Omental fat pad (tissue), 4 donors: ENCODE measurements at places on chromosomes 5 and 9.
A peak's percentile ranks its signal among the peaks of the same experiment; 100 is the strongest.

- DNase-seq, result no peak
These were observed 135.4 kb downstream of the WDR41 start for GRCh38 chr5:77356740-77357139.

- DNase-seq, result no peak
These were observed 18.2 kb downstream of the RIOK2 start for GRCh38 chr5:97164846-97165245.

DNA sequence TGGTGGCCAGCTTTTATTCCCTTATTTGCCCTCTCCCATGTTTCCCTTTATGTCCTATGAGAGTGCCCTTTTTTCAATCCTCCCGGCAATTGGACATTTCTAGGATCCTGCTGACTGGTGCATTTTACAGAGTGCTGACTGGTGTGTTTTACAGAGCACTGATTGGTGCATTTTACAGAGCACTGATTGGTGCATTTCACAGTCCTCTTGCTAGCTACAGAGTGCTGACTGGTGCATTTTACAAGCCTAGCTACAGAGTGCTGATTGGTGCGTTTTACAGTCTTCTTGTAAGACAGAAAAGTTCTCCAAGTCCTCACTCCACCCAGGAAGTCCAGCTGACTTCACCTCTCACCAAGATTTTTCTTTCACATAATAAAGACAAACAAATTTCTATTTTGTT lies 15.4 kb upstream of the FANCC start:
- DNase-seq, result no peak

GRCh38 chr9:36029765-36030528 lies 6.8 kb upstream of the RECK start:
- no peak for DNase-seq

DNA sequence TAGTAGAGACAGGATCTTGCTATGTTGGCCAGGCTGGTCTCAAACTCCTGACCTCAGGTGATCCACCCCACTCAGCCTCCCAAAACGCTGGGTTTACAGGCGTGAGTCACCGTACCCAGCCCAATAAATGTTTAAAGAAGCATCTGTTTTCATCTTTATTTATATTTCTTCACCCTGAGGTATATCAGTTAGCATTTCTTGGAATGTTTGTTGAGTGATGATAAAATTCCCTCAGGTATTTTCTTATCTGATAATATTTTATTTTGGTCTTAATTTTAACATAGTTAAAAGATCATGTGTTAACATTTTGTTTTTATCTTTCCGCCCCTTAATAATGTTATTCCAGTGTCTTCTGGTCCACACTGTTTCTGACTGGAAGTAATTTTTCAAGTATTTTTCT lies 839.6 kb upstream of the CDH10 start:
- DNase-seq, result no peak

- no peak for DNase-seq
These were observed 116.5 kb upstream of the FBXL7 start for GRCh38 chr5:15383469-15383868.

DNA sequence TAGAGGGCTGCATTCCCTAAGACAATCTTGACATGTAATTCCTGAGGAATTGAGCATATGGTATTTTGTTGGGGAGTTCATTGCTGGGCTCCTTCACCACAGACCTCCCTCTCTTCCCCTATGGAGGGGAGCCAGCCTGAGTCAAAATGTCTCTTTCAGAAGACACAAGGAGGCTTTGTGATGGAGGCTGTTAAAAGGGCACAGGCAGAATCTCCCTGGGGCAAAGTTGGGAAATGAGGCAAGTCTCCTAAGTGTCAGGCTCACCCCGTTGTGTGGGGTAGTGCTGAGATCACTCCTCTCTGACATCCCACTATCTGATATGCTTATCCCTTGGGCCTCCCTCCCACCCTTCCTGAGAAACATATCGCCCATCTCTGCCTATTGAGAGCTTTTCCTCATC lies 30.6 kb downstream of the GFRA3 start:
- no peak for DNase-seq

DNA sequence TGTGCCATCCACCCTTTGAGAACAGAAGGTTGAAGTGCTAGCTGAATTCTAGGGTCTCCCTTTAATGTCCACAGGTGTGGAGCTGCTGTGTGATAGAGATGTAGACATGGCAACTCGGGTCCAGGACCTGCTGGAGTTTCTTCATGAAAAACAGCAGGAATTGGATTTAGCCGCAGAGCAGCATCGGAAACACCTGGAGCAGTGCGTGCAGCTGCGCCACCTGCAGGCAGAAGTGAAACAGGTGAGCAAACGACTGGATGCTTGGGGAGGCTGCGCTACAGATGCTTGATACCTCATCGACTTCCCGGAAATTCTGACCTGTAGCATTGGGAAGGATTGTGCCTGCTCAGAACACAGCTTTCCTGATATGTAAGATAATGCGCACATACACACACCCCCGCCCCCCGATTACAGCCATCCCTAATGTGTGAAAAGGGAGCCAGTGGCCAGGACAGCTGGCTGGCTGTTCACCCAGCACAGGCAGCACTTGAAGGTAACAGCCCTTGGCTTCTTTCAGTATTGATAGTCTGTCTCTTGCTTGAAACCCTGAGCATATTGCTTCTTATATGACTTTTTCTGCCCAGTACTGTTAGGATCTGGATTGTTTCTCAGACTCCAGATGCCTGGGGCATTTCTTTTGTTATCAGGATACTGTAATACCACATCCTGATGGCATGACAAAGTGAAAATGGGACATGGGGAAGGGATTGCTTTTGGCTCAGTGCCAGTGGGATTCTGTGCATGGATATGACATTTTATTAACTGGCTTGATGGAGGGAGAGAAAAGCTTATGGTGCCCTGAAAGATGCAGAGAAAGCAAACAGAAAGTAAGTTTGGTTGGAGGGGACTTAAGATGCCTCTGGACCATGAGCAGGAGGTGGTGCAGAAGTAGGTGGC lies 216.8 kb upstream of the OTULINL start:
- DNase-seq, result no peak

- DNase-seq, result no peak
These were observed 395.0 kb downstream of the MLLT3 start for GRCh38 chr9:20227166-20227874.

DNA sequence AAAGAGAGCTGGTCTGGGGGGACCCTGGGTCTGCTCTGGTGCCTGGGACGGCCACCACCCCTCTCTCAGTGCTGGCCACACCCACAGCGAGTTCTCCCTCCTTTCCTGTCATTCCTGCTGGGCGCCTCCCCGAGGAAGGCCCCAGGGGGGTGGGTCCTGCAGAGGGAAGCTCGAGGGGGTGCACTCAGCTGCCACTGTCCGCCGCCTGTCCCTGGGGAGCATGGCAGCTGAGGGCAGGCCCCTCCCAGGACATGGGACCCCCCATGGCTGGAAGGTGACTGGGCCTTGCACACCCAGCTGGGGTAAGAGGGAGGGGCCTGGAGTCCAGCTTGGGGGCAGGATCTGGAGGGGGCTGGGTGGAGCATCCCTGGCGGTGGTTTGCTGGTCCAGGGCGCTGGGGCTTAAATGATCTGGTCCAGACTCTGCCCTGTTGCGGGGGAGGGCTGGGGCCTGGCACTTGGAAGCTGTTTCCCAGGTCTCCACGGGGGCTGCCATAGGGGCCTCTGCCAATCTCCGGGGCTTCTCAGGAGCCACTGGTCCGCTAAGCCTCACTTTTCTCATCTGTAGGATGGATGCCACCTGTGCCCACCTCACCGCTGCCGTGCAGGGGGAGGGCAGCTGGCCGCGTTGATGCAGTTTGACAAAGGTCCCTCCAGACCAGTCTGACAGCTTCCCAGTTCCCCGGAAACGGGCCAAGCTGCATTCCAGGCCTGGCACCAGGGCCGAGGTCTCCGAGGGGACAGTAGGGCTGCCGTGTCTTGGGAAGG lies 6.0 kb upstream of the SLC2A6 start:
- DNase-seq, result no peak

DNA sequence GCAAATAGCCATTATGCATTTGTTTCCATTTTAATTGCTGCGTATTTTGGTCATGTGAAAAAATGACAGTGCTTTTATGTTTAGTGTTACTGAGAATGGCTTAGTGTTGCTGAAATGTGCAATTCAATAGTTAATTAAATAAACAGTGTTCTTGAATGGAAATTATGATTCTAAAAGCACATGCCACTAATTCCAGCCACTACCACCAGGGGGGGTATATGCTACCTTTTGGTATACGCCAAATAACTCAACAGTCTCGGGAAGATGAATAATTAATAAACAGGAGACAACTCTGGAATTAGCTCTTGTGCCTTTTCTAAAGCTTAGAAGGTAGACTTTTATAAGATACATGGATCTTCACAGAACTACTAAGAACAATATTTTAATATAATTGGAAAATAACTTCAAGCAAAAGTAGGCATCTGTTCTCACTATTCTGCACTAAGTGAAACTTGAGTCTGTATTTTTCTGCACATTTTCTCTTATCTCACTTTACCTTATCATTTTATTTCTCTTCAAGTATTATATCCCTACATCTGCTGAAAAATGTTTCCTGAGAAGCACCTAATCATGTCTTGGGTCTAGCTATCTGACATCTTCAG lies 83.5 kb upstream of the MINAR2 start:
- DNase-seq, result peak; percentile 44

- no peak for DNase-seq
These were observed 204.9 kb downstream of the CHSY3 start for GRCh38 chr5:130109152-130109551.

- no peak for DNase-seq
These were observed 1141.0 kb downstream of the CDH12 start for GRCh38 chr5:21711866-21712758.

- no peak for DNase-seq
These were observed 42.4 kb downstream of the PAX5 start for GRCh38 chr9:36991516-36992134.

- DNase-seq, result no peak
These were observed 18.2 kb upstream of the FNIP1 start for GRCh38 chr5:131814990-131815389.

DNA sequence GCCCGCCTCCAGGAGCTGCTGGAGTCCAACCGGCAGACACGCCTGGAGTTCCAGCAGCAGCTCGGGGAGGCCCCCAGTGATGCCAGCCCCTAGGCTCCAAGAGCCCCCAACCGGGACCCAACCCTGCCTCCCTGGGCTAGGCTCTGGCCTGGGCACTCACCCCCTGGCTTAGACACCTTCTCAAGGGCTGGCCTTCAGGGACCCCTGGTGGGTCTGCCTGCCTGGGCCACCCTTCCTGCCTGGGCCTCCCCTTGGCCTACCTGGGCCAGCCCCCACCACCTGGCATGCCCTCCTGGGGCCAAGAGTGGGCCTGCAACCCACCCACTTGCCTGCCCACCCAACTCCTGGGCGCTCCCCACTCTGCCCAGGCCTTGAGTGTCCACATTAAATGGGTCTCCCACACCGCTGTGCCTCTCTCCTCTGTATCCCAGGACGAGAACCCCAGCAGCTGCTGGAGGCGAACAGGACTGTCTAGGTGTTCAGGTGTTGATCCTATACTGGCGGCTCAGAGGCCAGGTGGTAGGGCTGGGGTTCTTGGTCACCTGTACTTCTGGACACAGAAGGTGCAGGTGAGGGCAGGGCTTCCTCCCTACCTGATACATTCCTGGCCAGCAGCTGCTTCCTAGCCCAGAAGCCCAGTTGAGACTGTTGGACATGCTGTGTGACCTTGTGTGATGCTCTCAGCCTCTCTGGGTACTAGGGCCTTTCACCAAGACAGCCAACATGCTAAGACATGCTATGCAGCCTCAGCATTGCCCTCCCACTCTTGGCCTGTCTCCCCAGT lies 3.6 kb downstream of the BBLN start:
- DNase-seq, result no peak

DNA sequence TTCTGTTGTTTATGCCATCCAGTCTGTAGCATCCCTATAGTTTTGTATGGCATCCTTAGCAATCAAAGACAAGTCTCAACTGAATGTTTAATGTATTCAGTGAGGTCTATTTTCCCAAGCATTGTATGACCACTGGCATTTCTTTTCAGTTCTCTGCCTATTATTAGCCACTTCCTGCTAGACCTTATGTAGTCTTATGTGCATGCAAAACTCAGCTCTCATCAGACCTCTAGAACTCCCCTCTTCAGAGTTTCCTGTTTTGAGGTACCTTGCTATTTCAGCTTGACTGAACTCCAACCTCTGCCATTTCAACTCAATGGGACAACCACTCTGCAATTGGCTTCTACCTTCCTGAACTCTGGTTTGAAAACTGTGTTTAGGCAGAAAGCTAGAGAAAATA lies 113.2 kb downstream of the SLC25A46 start:
- no peak for DNase-seq

GRCh38 chr5:173832386-173832785 lies 55.8 kb upstream of the CPEB4 start:
- no peak for DNase-seq

- DNase-seq, result no peak
These were observed 44.1 kb upstream of the STXBP1 start for GRCh38 chr9:127567730-127568617.

DNA sequence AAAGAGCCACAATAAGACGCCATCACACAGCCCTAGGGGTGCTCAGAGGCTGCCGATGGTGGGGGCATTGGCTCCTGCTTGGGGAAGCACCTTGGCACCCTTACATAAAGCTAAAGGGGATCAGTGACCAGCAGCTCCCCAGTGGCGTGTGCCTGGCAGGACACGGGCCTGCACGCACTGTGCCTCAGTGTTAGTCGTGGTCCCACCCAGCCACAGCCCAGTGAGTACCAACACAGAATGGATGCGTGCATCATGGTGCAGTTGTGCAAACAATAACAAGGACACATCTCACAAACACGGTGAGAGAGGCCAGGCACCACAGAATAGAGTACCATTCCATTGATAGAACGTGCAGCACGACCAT lies 103.2 kb downstream of the WNK2 start:
- DNase-seq, result no peak

- DNase-seq, result no peak
These were observed 20.9 kb downstream of the CXXC5 start for GRCh38 chr5:139668924-139669661.

DNA sequence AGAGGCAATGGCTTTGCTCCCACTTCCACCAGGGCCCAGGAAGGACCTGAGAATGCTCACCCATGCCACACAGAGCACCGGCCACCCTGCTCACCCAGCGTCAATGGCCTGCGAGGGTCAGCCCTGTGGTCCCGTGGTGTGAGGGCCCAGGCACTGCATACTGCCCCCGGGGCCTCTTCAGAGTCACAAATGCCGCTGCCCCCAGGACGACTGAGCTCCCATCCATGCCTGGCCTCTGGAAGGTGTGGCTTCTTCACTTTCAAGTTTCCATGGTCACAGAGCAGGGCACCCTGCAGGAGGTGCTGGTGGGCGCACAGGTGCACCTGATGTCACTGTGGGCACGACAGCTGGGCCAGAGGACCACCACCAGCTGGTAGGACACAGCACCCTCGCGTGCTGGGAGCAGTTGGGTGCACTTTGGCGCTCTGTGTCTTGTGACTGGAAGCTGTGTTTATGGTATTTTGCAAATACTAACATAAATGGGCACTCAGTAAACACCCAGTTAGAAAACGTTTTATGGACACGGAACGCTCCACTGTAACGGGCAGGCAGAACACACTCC lies 12.5 kb upstream of the ZDHHC11 start:
- no peak for DNase-seq
